Subcutaneous preadipocyte (primary cell): ENCODE measurements at places on chromosomes 11 and 22. TPM values are rescaled to one million over a fixed set of nuclear protein-coding genes. Genes with fewer than 3 reads are reported as not detected.

The KREMEN1 gene
- total RNA-seq = 4.7 and 5.9 TPM in 2 replicates

The CCND1 gene
- total RNA-seq = 308 and 327 TPM in 2 replicates

The SPI1 gene
- not detected in 2 replicates for total RNA-seq

The RTN4R gene
- total RNA-seq = 0.59 TPM in 1 of 2 replicates, not detected in the other

The DBX1 gene
- total RNA-seq = not detected in 2 replicates

The CECR2 gene
- under 0.01 TPM in 1 of 2 replicates, not detected in the other for total RNA-seq

The SLC37A2 gene
- 0.73 and 3.1 TPM in 2 replicates for total RNA-seq

The HTR3B gene
- total RNA-seq = under 0.01 TPM in 1 of 2 replicates, not detected in the other

The TRIM29 gene
- 0.20 and 1.1 TPM in 2 replicates for total RNA-seq

The LMO1 gene
- not detected in 2 replicates for total RNA-seq

The DDX25 gene
- total RNA-seq = not detected in 2 replicates

The TSSK2 gene
- total RNA-seq = not detected in 2 replicates

The LDHAL6A gene
- not detected in 2 replicates for total RNA-seq

The ACCSL gene
- not detected in 2 replicates for total RNA-seq

The LRRN4CL gene
- total RNA-seq = 16.4 and 38.2 TPM in 2 replicates

The OR52N4 gene
- not detected in 2 replicates for total RNA-seq

The TMEM135 gene
- 31.7 and 32.7 TPM in 2 replicates for total RNA-seq

The HORMAD2 gene
- not detected in 2 replicates for total RNA-seq

The RAB36 gene
- total RNA-seq = 5.5 and 7.2 TPM in 2 replicates

The GRAMD4 gene
- 6.6 and 11.5 TPM in 2 replicates for total RNA-seq
